ENCODE measurements at places on chromosomes 11 and 22. TPM values are rescaled to one million over a fixed set of nuclear protein-coding genes. Genes with fewer than 3 reads are reported as not detected.

- no peak for DNase-seq
Measured at GRCh38 chr22:38276166-38276565, 3.4 kb upstream of the TMEM184B start.

DNA sequence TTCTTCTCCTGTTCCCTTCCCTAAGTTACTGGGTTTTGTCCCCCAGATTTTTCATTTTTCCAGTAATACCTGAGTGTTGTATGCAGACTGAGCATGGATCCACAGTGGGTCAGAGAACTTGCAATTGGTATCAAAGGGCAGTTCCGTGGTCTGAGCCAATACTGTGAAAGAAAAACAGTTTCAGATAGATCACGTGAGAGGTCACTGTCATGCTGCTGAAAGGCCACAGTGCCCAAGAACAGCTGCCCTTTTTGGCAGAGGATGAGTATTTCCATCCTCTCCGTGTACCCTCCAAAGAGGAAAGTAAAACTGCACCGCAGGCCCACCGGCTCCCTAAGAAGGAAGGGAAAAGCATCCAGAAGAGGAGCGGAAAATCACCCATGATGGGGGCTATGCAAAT lies 73.0 kb upstream of the TBCEL start:
- DNase-seq, result no peak

- no peak for DNase-seq
Measured at GRCh38 chr11:129385801-129386200, 10.2 kb downstream of the BARX2 start.

The ELMOD1 gene
- total RNA-seq, result not detected

- no peak for DNase-seq
Measured at GRCh38 chr11:35842958-35843357, 100.9 kb upstream of the LDLRAD3 start.

The TRIM22 gene
- 340 TPM for total RNA-seq

- DNase-seq, result no peak
Measured at GRCh38 chr11:45182902-45183301, 36.5 kb downstream of the PRDM11 start.

The CRYAB gene
- not detected for total RNA-seq

DNA sequence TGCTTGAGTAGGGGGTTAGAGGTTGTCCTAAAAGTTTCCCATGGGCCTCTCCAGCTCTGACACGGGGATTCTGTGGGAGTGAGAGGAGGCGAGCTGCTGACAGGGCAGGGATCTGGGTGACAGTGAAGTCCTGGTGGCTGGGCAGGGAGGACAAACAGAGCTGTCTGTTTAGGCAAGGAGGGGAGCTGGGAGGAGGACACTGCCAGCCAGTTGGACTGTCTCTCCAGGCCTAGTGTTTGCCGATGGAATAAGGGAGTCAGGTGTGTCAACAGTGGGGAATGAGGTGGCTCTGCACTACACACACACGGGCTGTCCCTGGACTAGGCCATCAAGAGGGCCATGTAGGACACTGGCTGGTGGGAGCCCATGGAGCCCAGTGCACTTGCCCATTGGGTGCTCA lies 20.6 kb upstream of the SYT7 start:
- no peak for DNase-seq

The SCUBE1 gene
- not detected for total RNA-seq

- DNase-seq, result no peak
Measured at GRCh38 chr11:78189174-78189724, 530 bp downstream of the USP35 start.

DNA sequence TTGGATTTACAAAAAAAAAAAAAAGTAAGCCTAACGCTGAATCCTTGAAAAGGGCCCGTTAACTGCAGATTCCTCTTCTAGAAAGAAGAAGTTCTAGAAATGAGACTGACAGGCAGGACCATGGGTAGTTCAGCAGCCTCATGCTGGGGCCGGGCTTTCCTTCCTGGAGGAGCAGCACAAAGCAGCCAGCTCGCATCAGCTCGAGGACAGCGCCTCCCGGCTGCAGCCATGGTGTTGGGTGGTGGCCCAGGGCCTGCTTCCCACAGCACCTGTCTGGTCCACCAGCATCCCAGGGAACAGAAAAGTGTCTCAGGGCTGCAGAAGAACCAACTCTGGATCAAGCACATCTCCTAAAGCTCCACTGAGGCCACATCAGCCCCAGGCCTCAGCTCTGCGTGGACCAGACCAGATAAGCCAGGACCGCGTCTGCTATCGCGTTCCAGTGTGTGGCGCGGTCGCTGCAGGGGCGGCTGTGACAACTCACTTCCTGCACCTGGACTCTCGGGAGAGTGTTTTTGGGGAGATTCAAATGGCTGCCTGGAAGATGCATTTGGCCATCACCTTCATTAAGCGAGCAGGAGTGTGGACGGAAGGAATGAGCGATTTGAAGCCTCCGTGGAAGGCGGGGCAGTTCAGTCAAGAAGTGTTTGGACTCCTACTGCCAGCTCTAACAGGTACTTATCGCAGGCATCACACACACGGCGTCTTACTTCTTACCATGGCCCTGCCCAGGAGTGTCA lies 53.5 kb downstream of the MYH9 start:
- no peak for DNase-seq

DNA sequence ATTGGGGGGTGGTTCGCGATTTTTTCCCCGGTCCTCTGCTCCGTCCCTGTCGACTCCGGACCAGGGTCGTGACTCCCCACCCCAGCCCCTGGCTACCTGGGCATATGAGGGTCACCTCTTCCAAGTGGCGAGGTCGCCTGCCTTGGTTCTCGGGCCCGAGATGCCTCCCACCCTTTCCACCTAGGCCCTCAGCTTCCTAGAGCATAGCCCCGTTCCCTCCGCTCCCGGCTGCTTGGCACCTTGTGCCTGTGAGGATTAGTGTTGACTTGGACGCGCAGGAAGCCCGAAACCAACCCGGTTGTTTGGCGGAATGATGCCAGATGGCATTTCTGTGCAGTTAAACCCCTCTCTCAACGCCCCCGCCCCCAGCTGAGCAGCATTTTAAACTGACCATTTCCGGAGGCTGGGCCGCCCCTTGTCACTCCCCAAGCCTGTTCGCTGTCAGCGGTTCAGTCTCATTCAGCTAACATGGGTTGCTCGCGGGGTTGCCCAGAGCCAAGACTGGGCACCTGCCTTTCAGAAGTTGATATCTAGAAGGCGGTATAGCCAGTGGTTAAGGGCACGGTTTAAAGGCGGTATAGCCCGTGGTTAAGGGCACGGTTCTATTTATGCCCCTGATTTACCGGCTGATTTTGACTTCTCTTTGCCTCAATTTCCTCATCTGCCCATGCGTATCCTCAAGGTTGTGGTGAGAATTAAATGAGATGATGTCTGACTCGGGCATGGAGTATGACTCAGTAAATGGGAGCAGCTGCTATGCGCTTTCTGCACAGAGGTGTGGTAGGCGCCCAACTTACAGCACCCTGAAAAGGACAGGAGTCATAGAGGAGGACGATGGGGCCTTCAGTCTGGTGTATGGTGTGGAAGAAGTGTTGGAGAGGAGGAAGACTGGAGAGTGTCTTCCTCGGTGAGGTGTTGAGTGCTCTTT lies 639 bp downstream of the INCENP start:
- peak; percentile 13 for DNase-seq

The TBX10 gene
- not detected for total RNA-seq

GRCh38 chr11:69888483-69889181 lies 69.4 kb upstream of the FGF3 start:
- DNase-seq, result peak; percentile 41

The SUSD2 gene
- total RNA-seq, result 0.99 TPM

Data from naive thymus-derived CD4-positive, alpha-beta T cell (primary cell).